GM19239 (cell line): ENCODE measurements at places on chromosomes 16 and 17.

GRCh38 chr17:50129728-50130558 is at the start of gene SAMD14:
SAMD14 (minus strand) TSS chr17:50130160; CDS start chr17:50124959, 5,201 bp downstream.
- no peak for DNase-seq

- DNase-seq: no peak
Measured at GRCh38 chr17:3732210-3732621, 8.5 kb downstream of the HASPIN start.

DNA sequence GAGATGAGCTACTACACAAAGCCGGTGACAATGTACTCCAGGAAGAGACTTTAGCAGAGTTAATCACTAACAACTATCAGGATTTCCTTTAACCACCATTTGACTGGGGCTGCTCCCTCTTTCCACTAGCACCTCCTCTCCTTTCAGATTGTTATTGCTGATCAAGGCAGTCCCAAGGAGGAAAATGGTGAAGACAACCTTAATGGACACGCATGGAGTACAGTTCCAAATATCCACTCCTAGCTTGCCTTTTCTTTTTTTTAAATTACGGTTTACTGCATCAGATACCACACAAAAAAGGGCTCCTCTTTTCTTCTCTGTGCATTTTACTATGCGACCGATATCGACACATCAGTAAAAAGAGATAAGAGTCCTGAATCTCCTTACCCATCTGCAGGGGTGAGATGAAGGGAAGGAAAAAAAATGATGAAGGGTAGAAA is 30.9 kb downstream of the FAM222B start:
- no peak for DNase-seq

DNA sequence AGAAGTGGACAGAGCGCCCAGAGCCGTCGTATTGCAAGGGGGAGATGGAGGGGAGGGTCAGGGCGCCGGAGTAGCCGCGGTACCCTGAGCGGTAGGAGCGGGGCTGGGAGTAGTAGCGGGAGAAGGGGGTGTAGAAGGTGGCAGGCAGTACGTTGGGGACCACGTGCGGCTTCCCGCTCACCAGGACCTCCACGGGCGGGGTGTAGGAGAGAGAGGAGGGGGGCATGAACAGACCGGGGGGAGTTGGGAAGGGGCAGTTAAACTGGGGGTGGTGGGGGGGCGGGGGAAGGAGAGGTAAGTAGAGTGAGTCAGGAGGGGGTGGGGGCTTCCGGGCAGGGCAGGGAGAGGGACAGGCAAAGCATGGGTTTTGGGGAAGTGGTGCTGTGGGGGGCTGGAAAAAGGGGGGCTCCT is 16.8 kb downstream of the ST6GALNAC2 start:
- DNase-seq: no peak

DNA sequence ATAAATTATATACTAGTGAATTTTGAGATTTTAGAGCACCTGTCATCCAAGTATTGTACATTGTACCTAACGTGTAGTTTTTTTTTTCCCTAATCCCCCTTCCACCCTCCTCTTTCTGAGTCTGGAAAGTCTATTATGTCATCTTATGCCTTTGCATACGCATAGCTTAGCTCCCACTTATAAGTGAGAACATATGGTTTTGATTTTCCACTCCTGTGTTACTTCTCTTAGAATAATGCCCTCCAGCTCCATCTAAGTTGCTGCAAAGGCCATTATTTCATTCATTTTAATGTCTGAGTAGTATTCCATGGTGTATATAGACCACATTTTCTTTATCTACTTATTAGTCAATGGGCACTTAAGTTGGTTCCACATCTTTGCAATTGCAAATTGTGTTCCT is 177.0 kb upstream of the C16orf82 start:
- DNase-seq: no peak

DNA sequence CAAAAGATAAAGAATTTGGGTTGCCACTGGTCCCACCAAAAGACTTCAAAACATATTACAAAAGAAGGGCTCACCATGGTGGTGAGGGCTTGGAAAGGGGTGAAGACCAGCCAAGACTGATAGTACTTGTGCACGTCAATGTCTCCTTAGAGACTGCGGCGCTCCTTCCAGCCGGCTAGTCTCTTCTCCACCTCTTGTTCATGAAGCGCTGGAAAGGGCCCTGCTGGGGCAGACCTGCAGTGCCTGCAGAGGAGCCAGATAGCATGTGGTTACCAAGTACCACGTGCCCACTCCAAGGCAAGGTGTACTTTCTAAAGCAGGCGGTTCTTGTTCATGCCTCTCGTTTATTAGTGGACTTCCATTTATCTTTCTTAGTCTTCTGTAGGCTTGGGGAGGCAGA is 92.7 kb upstream of the FAM20A start:
- DNase-seq: no peak

DNA sequence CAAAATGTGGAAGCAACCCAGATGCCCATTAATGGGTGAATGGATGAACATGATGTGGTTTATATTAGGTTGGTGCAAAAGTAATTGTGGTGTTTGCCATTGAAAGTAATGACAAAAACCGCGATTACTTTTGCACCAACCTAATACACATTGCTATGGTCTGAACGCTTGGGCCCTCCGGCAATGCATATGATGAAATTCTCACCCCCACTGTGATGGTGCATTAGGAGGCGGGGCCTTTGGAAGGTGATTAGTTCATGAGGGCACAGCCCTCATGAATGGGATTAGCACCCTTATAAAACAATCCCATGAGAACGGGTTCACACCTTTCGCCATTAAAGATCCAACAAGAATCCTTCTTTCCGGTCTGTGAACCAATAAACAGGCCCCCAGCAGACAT is 25.3 kb upstream of the PRM1 start:
- DNase-seq: no peak

DNA sequence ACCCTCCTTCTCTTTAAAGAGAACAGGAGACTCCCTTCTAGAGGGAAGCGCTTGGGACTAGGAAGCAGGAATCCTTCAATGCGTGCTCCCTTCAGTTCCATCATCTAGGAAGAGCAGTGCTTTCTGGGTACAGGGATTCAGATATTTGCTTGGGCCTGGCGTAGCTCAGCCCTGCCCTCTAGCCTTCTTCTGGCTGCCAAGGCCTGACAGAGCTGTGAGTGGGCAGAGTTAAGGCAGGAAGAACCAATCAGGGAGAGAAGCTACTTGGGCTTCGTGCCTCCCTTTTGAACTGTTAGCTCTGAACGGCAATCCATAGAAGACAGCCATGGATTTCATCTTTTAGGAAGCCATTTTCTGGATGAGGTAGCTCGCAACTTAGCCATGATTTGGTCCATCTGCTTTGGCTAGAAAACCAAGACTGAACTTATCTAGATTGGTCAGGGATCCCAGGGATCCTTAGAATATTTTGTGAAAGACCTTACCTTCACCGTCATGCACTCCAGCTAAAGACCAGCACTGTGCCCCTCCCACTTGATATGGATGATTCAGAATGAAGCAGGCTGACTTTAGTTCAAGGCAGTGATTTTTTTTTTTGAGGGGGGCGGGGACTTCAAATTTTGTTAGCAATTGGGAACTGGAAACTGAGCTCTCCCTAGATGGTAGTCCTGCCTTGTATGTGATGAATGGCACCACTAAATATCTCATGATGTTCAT is 2.5 kb upstream of the CORO6 start:
- no peak for DNase-seq

DNA sequence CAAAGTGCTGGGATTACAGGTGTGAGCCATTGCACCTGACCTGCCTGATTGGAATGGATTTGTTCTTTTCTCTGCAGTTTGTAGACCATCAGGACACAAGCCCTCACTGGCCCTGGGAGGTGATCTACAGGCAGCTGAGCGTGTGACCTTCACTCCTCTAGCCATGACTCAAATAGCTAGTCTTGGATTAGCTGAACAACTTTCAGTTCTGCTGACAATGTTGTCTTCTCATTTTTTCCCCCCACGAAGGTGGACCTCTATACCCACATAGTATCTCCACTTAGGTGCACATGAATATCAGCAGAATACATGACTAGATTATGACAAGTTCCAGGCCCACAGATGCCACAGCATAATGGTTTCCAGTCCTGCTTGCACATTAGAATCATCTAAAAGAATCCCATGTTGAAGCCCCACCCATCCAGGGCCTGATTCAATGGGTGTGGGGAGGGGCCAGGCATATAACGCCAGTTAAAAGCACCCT is 36.8 kb downstream of the HS3ST3B1 start:
- DNase-seq: no peak

DNA sequence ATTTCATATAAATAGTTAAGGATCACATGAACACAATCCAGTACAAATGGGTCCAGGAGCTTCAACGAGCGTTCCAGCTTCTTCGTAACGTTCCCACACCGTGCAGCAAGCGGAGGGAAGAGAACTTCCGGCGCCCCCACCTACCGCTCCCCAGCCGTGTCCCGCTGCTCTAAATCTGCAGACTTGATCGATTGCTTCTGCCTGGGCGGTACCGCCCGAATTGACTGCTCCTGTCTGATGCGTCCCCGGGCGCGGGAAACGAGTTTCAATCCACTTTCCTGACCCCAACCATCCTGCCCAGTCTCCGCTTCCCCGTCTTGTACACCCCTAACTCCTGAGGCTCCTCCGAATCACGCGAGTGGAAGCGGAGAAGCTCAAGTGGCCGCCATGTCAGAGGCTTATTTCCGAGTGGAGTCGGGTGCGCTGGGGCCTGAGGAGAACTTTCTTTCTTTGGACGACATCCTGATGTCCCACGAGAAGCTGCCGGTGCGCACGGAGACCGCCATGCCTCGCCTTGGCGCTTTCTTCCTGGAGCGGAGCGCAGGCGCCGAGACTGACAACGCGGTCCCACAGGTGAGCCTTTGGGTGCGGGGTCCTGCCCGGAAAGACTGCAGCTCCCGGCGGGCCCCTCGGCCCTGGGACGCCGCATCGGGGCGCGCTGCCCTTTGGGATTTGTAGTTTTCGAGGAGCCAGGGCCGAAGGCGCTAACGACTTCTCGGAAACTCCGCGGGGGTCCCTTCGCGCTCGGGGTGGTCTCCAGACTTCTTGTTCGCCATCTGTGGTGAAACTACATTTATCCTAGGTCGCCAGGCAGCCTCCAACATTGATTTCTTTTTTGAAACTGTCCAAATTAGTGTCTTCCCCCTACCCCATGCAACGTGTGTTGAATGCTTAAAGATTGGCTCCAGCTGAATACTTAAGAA is at the start of gene GINS3:
TSS of gene GINS3 (plus strand) at position 257 of the 923 bp plus-strand sequence. CDS start at position 388, 131 bp downstream.
- peak; percentile 94 for DNase-seq

- peak; percentile 26 for DNase-seq
Measured at GRCh38 chr16:17343028-17343427, 127.7 kb downstream of the XYLT1 start.

GRCh38 chr17:11601661-11602060 is 3.4 kb downstream of the DNAH9 start:
- DNase-seq: no peak

DNA sequence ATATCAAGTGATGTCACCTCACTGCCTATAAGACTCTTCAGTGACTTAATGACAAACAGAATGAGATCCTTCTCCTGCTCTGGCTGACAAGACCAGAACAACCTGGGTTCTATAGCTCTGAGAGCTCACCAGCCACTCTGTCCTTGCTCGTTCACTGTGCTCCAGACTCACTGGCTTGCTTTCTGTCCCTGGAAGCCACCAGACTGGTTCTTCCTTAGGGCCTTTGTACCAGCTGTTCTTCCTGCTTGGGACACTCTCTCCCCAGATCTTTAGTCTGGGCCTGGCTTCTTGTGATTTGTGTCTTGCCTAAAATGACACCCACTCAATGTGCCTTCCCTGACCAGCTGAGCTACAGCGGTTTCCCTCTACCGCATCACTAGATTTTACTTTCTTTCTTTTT is 76.1 kb downstream of the FTO start:
- DNase-seq: no peak

DNA sequence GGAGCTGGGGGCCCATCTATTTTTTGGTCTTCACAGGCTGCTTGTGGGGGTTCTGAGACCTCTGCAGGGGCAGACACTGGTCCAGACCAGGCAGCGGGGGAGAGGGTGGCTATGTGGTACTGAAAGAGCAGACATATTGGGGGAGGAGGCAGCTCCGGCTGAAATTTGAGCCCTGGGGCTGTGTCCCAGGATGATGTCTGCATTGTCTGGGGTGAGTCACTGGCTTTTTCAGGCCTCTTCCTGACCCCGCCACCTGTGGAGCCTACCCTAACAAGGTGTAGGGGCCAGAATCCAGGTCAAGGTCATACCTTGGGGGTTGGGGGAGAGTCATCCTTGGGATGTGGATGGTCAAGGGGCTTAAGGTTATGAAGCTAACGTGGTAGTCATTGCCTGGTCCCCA is 2.4 kb downstream of the CORO6 start:
- no peak for DNase-seq

- DNase-seq: no peak
Measured at GRCh38 chr16:2176047-2176446, 20.4 kb downstream of the CASKIN1 start.

DNA sequence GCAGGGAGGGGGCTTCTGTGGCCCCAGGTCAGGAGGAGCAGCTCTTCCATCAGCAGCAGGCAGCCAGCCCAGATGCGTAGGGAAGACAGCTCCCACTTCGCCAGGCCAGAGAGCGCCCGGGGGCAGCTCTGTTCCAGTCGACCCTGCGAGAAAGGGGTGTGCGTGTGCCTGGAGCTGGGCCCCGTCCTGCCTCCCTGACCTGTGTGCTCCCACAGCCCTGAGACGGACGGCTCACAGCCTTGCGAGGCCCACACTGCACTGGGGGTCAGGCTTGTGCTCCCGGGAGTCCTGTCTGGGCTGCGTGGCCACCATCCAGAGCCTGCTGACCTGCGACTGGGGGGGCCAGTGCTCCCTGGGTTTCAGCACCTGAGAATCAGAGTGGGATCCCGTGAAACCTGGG is 469 bp upstream of the MSLN start:
- DNase-seq: no peak

DNA sequence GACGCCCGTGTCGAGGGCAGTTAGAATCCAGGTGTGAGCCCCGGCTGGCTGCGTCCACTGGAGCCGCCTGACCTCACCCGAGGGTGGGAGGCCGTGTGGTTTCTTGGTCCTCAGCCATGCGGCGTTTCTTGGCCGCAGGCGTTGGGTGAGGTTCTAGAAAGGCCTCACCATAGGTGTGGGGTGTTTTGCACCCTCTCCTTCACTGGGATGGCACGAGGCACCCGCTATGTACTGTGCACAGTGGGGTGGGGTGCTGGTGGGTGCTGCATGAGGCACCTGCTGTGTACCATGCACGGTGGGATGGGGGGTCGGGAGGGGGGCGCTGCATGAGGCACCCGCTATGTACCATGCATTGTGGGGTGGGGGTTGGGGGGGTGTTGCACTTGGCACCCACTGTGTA is 169.6 kb downstream of the BANP start:
- DNase-seq: no peak

GRCh38 chr17:57210972-57211411 is 45.3 kb upstream of the MSI2 start:
- no peak for DNase-seq

- DNase-seq: no peak
Measured at GRCh38 chr16:60337671-60338070, 1603.6 kb upstream of the GOT2 start.

GRCh38 chr16:77897129-77897437 is 108.7 kb downstream of the VAT1L start:
- no peak for DNase-seq

GRCh38 chr17:61416211-61416539 is 16.5 kb downstream of the TBX2 start:
- no peak for DNase-seq
